ENCODE measurements at places on chromosomes 6 and 20.

DNA sequence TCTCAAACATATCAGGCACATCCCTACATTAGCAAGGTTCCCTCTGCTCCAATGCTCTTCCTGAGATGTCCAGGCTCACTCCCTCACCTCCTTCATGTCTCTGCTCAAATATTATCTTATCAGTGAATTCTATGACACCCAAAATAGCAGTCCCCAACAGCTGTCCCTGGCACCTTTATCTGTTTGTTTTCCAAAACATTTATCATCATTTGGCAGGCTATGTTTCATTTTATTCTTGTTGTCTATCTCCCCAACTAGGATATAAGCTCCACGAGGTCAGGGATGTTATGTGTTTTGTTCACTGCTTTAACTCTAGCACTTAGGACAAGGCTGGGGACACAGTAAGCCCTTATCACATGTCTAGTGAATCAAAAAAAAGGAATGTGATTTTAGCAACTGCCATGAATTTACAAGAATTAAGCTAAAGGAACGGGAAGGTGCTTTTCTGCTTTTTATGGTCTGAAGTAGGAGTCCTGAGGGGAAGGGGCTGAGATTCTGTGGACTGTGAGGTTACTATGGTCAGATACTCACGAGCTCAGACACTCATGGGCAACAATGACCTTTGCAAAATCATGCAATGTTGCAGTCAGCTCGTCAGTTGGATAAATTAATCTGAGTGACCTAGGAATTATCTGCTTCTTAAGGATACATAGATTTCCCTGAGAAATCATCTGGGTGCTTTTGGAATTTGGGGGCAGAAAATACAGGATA lies 1.9 kb upstream of the IL22RA2 start:
- no peak for DNase-seq

DNA sequence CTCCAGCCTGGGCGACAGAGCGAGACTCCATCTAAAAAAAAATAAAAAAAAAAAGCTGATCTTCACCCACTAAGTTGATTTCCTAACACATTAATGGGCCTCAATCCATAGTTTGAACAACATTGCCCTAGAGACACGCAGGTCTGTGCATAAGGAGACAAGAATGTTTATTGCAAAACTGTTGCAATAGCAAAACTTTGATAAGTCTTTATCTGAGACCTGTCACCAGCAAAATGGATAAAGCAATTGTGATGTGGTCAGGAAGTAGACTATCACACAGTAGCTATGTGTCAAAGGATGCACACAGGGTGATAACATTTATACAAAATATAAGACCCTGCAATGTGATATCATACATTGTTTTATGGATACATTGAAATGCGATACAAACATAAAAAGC lies 4.2 kb upstream of the ITPR3 start:
- no peak for DNase-seq

GRCh38 chr20:4160761-4161305 lies 145.5 kb upstream of the RNF24 start:
- DNase-seq, result no peak

GRCh38 chr6:47967843-47968242 lies 143.2 kb downstream of the PTCHD4 start:
- DNase-seq, result no peak

GRCh38 chr6:163405412-163406309 lies 8.9 kb upstream of the QKI start:
- DNase-seq, result no peak
